ENCODE measurements at places on chromosomes 12 and 14. TPM values are rescaled to one million over a fixed set of nuclear protein-coding genes. Genes with fewer than 3 reads are reported as not detected.

RNASE8 gene
- not detected for total RNA-seq

GRCh38 chr12:54164387-54165145 is 24.2 kb downstream of the SMUG1 start:
- no peak for DNase-seq

PLEKHG7 gene
- total RNA-seq = not detected

DNA sequence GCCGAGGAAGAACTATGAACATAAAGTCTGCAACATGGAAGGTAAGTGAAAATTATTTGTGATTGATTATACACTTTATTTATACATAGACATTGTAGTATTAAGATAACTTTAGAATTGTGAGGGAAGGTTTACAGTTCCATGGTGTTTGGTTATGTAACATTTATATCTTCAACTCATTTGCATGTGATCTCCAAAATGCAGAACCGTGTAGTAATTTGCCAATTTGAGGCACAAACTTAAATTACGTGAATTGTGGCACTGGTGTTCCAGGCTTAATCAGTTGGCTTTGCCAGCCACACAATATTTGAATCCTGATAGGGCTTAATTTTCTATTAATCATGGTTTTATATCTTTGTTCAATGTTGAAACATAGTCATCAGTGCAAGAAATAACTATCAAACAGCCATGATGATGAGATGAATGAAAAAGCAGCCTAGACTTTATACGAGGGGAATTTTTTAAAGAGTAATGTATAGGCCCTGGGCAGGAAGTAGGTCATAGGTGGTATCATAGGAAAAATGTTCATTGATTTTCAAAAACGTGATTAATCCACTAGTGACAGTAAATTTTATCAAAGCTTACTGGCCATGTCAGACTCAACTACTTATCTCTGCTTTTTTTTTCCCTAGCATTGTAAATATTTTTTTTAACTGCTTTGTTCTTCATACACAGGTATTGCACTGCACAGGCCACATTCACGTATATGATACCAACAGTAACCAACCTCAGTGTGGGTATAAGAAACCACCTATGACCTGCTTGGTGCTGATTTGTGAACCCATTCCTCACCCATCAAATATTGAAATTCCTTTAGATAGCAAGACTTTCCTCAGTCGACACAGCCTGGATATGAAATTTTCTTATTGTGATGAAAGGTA is 31.7 kb downstream of the HIF1A start:
- no peak for DNase-seq

DNA sequence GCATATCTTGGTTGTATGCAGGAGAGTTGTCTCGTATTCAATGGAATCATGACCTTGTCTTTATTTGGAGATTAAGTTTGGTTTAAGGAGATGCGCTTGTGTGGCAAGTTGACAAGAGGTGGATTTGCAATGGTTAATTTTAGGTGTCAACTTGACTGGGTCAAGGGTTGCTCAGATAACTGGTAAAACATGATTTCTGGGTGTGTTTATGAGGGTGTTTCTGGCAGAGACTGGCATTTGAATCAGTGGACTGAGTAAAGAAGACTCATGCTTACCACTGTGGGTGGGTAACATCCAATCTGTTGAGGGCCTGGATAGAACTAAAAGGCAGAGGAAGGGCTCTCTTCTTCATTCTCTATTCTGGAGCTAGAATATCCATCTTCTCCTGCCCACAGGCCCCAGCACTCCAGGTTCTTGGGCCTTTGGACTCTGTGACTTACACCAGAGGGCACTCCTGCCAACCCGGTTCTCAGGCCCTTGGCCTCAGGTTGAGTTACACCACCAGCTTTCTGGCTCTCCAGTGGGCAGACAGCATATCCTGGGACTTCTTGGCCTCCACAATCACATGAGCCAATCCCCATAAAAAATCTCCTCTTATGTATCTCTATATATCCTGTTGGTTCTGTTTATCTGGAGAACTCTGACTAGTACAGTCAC is 141.5 kb upstream of the ARID2 start:
- no peak for DNase-seq

FAR2 gene
- 15.9 TPM for total RNA-seq

GRCh38 chr14:72947366-72948160 is 21.3 kb downstream of the DCAF4 start:
- no peak for DNase-seq

- no peak for DNase-seq
Observed at GRCh38 chr12:120175537-120175936, 19.0 kb downstream of the GCN1 start.

DNA sequence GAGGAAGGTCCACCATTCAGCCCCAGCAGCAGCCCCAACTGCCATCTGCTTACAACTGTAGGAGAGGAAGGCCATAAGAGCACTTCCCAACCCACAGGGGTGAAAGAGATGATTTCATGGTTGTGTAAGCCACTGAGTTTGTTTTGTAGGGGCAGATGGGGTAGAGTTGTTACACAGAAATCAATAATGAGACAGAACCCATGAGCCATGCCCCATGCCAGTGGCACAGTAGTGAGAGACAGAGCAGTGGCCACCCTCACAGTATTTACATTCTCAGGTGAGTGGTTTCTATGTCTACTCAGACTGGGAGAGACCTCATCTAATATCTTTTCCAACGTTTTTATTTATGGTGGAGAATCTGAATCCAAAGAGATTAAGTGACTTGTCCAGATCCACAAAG is 68.6 kb downstream of the NUAK1 start:
- no peak for DNase-seq

PRICKLE1 gene
- total RNA-seq = 28.7 TPM

- no peak for DNase-seq
Observed at GRCh38 chr14:68798621-68799020, 5.8 kb upstream of the ZFP36L1 start.
